ENCODE measurements at places on chromosomes 12 and 14. TPM values are rescaled to one million over a fixed set of nuclear protein-coding genes. Genes with fewer than 3 reads are reported as not detected.

CRIP1 gene
- total RNA-seq, result 49.3 TPM

SELPLG gene
- total RNA-seq, result 2.2 TPM

KIF21A gene
- 34.9 TPM for total RNA-seq

SLC38A6 gene
- total RNA-seq, result 46.7 TPM

TAS2R19 gene
- 17.1 TPM for total RNA-seq

TTC6 gene
- total RNA-seq, result 5.2 TPM

FAM90A1 gene
- not detected for total RNA-seq

METTL25 gene
- 68.3 TPM for total RNA-seq

KIF26A gene
- total RNA-seq, result 14.0 TPM

TEAD4 gene
- total RNA-seq, result 37.4 TPM

PRICKLE1 gene
- total RNA-seq, result 34.4 TPM

OR6C74 gene
- total RNA-seq, result not detected

TOMM20L gene
- total RNA-seq, result not detected

C12orf50 gene
- not detected for total RNA-seq

INSM2 gene
- not detected for total RNA-seq

GON7 gene
- 15.5 TPM for total RNA-seq

SLC25A21 gene
- total RNA-seq, result 1.3 TPM

CMA1 gene
- total RNA-seq, result not detected

KLRC4 gene
- total RNA-seq, result not detected

GPD1 gene
- 222 TPM for total RNA-seq

GPR68 gene
- total RNA-seq, result 2.9 TPM

CSRP2 gene
- 45.2 TPM for total RNA-seq

FGD4 gene
- 54.9 TPM for total RNA-seq

FAM186B gene
- 0.82 TPM for total RNA-seq

CIPC gene
- total RNA-seq, result 42.4 TPM

RIMBP2 gene
- total RNA-seq, result 0.62 TPM

KRT2 gene
- total RNA-seq, result not detected

CD69 gene
- 4.6 TPM for total RNA-seq

All from tongue (tissue), 3 donors.